EL (cell line): ENCODE measurements at places on chromosomes 7 and 10.

DNA sequence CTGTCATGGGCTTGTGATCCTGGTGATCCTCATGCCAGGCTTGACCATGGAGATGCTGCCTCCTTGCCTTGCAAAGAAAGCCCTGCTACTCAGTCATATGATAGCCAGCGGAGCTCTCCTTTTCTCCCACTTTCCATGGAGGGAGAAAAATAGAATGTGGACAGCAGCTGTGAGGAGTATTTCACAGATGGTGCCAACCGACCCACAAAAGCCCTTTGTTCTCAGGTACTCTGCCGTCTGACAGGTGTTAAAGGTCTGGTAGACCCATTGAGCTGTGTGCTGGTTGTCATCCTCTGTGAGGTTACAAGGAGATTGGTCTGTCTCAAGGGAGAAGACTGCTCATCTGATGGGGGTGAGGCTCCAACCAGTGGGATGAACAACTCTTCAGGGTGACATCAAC, 29.5 kb upstream of the COBL start:
- DNase-seq = no peak

- DNase-seq = no peak
Observed at GRCh38 chr10:42768581-42769152, 13.9 kb upstream of the BMS1 start.

DNA sequence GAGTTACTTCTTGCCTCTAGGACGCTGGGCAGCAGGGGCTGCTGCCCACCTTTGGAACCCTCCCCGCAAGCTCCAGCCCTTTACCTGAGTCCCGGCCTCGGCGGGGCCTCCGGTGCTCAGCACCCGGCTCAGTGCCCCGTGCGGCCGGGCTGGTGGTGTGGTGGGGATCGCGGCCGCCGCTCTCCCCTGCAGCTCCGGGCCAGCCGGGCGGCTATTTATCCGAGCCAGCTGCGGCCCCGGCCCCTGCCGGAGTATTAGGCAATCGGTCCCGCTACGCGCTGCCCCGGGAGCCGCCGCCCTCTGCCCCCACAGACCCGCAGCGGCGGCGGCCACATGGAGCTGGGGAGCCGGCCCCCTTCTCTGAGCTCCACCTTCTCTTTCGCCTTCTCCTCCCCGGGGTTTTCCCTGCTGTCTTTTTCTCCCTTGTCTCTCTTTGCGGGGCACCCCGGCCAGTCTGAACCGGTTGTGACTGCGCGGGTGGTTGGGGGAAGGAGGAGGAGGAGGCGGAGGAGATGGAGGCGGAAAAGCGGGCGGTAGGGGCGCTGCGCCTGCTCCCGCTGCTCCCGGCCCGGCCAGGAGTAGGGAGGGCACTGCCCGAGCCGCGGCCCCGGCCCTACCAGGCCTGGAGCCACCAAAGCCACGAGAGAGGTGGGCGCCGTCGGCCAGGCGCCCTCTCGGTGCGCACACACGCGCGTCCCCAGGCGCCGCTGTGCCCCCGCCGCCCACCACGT, at the start of gene SLC16A9:
Gene SLC16A9, minus strand, starts transcription at position 456 of the 731 bp plus-strand sequence. CDS start 25,559 bp downstream, outside the sequence.
- peak; percentile 43 for DNase-seq

GRCh38 chr7:1974290-1975101, 258.2 kb downstream of the MAD1L1 start:
- DNase-seq = no peak

- DNase-seq = no peak
Observed at GRCh38 chr7:130048906-130049305, 2.3 kb downstream of the ZC3HC1 start.

GRCh38 chr7:14376711-14377110, 387.2 kb upstream of the ETV1 start:
- no peak for DNase-seq

DNA sequence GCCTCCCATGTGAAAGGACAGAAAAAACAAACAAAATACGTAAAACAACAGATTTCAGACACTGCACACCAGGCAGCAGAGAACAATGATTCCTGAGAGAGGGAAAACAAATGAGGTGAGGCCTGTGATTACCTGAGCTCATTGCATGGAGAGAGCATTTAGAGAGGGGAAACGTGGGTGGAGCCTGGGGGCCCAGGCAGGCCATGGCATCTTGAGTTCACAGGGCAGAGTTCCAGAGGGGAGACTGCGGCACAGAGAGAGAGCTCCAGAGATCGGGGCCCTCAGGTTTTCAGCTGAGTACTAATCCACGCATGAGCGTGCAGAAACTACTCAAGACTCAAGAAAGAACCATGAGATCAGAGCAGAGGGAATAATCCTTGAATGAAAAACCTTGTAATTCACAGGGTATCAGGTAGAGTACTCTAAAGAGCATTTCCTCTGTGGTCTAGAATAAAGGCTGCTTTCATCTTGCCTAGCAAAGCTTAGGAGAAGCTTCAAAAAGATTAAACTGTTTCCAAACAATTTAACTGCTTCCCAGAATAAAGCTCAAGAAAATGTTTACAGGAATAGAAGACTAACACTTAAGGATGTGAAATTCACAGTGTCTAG, 46.6 kb upstream of the ARHGAP12 start:
- no peak for DNase-seq

DNA sequence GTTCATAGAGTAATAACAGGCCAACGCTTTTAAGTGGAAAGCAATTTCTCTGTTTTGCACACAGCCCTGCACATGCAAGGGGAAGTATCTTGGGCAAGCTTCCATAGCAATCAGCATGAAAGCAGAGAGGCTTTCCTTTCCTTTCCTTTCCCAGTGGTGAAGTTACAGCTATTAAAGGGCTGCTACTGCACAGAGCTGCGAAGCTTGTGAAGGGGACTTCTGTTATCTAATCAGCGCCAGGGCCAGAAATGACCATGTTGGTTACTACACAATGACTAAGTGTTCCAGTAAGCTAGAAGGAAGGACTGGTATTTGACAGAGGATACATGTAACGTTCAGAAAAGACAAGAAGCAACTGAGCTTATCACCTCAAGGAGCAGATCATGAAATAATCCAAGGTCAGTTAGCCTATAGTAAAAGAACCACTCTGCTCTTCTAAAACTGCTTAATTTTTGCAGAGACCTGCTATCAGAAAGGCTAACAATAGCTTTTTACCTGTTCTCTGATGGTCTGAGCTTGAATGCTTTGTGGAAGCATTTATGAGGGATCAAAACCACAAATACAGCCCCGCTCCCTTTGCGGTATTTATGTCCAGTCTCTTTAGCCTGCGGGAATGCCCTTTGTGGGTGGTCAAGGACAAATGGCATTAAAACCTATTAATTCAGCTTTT, 45.9 kb downstream of the SGMS1 start:
- DNase-seq = peak; percentile 67

DNA sequence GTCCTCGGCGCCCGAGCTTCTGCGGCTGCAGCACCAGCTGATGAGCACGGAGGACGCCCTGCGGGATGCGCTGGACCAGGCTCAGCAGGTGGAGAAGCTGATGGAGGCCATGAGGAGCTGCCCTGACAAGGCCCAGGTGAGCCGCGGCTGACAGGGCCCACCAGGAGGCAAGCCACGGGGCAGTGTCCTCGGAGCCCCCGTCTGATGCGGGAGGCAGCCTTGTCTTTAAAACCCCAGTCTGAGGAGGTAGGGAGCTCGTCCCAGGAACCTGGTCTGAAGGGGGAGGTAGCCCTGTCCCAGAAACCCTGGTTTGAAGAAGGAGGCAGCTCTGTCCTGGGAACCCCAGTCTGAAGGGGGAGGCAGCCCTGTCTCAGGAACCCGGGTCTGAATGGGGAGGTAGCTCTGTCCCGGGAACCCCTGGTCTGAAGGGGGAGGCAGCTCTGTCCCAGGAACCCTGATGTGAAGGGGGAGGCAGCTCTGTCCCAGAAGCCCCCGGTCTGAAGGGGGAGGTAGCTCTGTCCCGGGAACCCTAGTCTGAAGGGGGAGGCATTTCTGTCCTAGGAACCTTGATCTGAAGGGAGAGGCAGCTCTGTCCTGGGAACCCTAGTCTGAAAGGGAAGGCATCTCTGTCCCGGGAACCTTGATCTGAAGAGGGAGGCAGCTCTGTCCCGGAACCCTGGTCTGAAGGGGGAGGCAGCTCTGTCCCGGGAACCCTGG, 53.1 kb upstream of the GTF2IRD1 start:
- DNase-seq = no peak

DNA sequence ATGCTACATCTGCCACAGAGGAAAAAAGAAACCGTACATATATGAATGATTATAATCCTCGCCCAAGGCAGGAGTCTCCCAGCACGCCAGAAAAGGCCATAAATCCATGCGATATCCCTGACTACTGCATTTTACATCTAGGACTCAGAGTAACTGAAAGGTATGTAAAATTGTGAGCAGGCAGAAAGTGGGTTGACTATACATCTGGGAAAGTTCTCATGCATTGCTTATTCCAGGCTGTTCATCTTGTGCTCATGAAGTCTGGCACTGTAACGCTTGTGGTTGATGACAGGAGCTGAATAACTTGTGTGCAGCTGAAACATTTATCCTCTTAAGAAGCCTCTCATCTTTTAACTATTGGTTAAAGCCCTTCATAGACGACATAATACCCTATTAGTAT, 193.4 kb upstream of the STEAP4 start:
- no peak for DNase-seq

DNA sequence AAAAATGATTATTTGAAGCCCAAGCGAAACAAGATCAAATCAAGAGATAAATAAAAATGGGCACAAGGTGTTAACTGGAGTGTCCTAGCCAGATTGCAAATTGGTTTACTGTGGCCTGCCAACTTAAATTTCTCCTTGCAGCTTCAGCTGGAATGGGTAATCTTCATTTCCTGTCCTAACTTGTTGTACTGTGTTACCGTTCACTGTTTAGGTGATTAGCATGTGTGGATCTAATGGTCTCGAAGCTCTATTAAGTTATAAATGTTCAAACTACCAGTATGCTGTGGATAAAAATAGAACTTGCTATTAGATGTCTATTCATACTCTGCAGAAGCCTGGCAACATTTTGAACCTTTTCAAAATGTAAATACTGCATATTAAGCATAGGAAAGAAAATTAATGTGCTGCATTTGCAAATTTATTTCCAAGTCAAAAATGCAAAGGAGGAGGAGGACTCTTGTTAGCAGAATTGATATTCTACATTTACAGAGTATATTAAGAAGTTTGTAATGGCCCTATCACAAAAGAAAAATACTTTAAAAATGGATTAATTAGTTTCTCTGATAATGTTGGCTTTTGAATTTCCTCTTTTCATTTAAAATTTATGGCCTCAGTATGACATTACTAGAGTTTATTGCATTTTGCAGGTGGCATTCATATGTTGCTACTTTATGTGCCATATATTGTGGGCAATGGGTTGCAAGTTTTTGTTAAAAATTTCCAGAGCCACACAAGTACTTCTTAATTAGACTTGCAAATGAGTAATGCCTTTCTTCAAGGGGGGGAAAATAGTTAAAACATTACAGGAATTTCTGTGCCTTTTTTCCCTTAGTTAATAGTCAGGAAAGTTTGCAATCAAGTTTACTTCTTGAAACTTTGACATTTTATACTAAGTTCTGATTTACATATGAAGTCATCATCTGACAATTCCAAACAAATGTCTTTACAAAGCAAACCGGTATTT, 92.1 kb downstream of the CABCOCO1 start:
- peak; percentile 54 for DNase-seq

DNA sequence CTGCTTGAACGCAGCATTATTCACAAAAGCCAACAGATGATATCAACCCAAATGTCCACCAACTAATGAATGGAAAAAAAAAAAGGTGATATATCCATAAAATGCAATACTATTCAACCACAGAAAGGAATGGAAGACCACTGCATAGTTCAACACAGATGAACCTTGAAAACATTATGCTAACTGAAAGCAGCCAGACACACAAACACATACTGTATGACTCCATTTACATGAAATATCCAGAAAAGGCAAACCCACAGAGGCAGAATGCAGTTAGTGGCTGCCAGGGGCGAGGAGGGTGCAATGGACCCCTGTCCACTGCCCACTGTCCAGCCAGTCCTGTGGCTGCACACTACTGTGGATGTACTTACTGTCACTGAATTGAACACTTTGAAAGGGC, 36.6 kb downstream of the KIAA1549 start:
- no peak for DNase-seq

DNA sequence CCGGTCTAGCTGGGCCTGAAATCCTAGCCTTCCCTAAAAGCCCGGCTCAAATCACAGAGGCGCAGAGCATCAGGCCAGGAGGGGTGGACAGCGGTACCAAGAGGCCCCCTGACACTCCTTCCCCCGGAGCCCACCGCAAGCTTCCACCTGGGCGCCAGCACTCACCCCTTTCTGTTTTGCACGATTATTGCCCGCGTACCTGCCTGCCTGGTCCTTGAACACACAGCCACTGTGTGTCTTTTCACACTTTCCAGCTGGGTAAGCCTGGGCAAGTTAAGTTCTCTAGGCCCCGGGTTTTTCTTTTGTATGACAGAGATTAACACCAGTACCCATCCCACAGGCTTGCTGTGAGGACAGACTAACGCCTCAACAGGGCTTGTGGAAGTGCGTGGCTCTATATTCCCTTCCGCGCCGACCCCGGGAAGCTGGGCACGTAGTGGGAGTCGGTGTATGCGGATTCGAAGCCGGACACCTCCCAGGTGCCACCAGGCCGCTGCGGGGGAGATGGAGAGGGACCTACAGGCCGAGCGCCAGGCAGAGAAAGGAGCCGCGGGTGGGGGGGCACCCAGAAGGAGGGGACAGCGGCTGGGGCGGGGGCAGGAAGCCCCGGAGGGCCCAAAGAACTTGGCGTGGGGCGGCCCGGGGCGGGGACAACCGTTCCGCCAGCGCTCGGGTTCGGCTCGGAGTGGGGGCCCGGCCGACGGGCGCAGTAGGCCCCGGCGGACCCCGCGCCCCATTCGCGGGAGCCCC, 792 bp downstream of the ZNF746 start:
- peak; percentile 51 for DNase-seq

GRCh38 chr10:114394531-114394930, 9.8 kb downstream of the AFAP1L2 start:
- no peak for DNase-seq

GRCh38 chr7:158760445-158760764, 55.8 kb upstream of the NCAPG2 start:
- DNase-seq = no peak

DNA sequence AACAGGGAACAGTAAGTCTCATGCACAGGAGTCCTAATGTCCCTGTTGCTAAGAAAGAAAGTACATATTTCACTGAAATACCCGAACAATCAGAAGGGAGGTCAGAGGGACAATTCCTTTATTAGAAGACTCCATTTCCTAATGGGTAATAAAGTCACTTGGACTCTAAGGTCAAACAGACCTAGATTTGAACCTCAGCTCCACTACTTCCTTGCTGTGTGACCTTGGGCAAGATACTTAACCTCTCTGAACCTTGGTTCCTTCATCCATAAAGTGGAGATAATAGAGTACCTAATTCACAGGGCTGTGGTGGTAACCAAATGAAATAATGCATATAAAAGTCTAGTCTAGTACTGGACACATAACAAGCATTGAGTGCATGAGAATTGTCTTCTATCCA, 29.2 kb upstream of the HABP2 start:
- no peak for DNase-seq

GRCh38 chr10:4685904-4686643, 139.9 kb upstream of the AKR1E2 start:
- no peak for DNase-seq
